Vagina (tissue), 2 donors: ENCODE measurements at places on chromosomes 1 and 21.

GRCh38 chr1:169070547-169070946, 35.9 kb upstream of the ATP1B1 start:
- DNase-seq = no peak

GRCh38 chr21:46509741-46510502, 51.2 kb downstream of the DIP2A start:
- no peak for DNase-seq

DNA sequence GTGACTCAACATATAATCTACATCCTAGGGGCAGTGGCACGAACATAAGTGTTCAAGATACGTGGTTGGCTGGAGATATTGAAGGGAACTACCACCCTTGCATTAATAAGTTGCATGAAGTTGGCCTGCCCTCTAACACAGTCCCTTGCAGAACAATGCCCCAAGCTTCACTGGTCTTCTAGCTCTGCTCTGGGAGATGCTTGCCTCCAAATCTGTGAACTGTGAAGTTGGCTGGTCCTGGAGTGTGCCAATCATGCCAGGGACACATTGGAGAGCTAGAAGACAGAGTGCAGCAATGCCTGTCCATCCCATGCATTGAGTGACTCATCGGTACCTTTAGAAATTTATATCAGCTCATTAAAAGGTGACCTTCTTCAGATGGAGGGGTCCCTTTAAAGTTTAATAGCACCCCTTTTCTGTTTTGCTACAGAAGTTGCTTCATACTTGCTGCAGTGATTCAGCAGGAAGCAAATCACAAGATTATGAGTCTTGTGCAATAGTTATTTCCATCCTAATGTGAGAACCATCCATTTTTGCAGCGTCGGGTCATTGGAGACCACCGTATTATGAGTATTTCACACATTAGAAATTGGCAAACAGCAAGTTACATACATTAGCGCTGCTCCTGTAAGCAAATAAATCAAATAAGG, 55.2 kb upstream of the KAZN start:
- DNase-seq = no peak

GRCh38 chr1:156516821-156517220, 16.2 kb upstream of the MEF2D start:
- no peak for DNase-seq

DNA sequence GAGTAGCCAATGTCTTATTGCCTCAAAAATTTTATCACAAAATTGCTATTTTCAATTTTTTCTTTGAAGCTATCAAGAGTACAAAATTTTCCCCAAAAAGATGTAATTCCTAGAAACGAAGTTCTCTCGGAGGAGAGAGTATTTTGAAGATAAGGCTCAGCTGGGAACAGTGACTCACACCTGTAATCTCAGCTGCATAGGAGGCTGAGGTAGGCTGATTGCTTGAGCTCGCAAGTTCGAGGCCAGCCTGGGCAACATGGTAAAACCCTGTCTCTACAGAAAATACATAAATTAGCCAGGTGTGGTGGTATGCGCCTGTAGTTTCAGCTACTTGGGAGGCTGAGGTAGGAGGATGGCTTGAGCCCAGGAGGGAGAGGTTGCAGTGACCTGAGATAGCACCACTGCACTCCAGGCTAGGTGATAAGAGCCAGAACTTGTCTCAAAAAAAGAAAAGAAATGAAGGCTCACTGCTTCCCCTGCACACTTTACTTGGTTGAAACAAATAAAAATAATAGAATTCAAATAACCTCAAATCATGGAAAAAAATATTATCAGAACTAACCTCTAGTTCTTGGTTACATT, 22.2 kb downstream of the TUT4 start:
- no peak for DNase-seq

DNA sequence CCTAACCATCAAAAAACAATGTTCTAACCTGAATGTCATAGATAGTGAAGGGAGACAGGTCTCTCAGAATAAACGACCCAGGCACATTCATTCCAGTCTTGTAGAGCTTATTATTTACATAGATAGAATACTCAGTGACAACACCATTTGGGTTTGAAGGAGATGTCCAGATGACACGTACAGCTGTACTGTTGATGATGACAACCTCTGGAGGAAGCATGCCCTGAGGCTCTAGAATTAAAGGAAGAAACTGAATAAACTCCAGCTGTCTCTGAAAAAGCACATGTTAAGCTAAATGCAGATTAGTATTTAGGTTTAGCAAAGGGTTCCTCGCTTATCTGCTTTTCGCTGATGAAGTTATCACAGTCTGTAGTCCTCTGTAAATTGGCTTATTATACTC, 277.2 kb downstream of the KCTD3 start:
- no peak for DNase-seq

- DNase-seq = no peak
These were observed 4.3 kb downstream of the CR1L start for GRCh38 chr1:207649210-207649753.

DNA sequence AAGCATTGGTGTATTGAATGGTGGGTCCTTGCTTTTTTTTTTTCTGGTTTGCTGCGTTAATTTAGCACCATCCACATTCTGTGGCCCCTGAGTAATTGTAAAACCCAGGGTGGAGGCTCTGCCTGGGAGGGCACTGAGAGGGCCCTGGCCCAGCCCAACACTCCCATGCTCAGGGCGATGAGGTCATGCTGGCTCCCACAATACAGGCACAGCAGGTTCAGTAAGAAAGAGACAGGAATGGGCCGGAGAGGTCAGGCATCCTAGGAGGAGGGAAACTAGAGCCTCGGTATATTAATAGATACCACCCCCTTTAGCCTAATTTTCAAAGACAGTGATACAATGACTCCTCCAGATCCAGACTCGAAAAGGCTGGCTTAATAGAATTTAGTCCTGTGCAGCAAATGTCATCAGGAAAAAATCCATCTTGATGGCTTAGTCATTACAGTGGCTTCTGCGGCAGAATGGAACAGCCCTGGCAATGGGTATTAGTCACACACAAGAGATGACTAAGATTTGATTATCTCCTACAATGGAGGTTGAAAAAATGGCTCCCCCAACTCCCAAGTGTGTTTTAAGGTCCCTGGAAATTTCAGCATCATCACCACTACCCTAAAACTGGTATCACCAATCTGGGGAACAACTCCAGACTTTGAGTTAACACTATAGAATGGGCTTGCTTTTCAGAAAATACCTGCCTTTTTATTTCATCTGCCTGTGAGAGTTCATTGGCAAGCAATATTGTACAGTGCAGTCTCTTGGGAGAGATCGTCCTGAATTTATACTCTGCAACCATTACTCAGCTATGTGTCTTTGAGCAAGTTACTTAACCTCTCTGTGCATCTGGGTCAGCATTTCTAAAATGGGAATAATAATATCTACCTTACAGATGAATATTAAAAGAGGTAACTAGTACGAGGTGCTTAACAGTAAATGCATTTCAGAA, 43.9 kb upstream of the LYST start:
- DNase-seq = no peak

GRCh38 chr21:35294231-35294898, 245.3 kb upstream of the RUNX1 start:
- DNase-seq = no peak

- DNase-seq = no peak
These were observed 4.5 kb upstream of the GALE start for GRCh38 chr1:23805025-23805424.

- no peak for DNase-seq
These were observed 3.0 kb downstream of the MORC3 start for GRCh38 chr21:36323032-36323431.

- DNase-seq = no peak
These were observed 23.1 kb upstream of the PTAFR start for GRCh38 chr1:28199328-28200233.

- no peak for DNase-seq
These were observed 19.2 kb downstream of the CRCT1 start for GRCh38 chr1:152533327-152533938.

DNA sequence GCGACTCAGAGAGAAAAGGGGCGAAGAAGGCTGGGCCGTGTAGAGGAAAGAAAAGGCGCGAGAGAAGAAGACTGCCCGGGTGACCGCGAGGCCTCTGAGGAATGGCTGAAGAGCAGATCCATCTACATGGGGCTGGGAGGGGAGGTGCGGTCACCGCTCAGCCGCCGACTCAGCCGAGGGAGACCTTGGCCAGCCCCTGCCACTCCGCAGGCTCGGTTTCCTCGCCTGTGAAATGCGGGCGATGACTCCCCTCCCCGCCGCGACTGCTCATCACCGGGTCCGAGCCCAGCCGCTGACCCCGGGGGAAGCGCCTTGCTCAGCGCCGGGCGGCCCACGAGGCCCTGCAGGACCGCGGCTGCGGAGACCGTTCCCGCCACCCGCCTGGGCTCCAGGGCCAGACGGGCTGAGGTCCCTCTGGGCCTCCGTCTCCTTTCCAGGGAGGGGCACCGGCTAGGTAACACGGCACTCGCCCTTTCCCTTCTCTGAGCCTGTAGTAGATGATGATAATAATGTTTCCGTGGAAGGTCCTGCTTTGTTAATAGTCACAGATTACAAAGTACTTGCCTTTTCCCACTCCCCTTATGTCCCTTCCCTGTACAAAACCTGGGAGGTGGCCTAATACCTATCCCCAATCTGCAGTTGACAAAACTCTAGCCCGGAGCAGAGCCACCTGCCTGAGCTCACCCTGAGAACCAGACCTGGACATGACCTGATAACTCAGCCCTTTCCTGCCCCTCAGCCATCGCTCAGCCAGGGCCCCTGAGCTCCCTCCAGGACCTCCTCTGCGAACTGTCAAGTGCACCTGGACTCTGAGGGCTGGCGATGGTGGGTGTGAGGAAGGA, 1.6 kb upstream of the BSND start:
- DNase-seq = no peak

DNA sequence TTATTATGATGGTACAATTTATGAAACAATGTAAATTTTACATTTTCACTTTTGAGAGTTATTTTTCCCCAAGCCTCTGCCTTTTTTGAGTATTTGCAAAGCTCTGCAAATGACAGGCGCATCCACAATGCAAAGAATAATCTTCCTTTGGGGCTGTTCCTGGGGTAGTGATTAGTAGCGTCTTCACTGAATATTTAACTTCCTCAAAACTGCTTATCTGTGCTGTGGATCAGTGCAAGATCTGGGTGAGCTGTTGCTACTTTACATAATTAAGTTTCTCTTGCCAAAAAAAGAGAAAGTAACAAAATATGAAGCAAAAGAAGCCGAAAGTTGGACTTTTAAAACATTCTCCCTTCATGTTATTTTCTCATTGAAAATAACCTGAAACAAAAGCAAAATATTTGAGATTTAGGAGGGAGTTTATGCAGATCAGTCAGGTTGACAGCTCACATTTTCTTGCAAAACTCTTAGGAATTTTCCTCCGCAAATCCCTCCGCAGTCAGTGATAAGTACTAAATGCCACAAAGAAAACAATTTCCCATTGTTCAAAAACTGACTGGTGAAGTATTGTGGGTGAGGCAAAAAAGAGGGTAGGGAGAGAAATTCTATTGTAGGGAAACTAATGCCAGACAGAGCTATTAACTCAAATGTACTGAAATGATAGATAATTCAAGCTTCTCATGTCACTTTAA, 276.4 kb upstream of the B3GALT2 start:
- DNase-seq = no peak

GRCh38 chr21:25637851-25638659, 1.0 kb upstream of the JAM2 start:
- DNase-seq = no peak

- DNase-seq = no peak
These were observed 13.7 kb upstream of the PLPPR5 start for GRCh38 chr1:99018313-99018712.

DNA sequence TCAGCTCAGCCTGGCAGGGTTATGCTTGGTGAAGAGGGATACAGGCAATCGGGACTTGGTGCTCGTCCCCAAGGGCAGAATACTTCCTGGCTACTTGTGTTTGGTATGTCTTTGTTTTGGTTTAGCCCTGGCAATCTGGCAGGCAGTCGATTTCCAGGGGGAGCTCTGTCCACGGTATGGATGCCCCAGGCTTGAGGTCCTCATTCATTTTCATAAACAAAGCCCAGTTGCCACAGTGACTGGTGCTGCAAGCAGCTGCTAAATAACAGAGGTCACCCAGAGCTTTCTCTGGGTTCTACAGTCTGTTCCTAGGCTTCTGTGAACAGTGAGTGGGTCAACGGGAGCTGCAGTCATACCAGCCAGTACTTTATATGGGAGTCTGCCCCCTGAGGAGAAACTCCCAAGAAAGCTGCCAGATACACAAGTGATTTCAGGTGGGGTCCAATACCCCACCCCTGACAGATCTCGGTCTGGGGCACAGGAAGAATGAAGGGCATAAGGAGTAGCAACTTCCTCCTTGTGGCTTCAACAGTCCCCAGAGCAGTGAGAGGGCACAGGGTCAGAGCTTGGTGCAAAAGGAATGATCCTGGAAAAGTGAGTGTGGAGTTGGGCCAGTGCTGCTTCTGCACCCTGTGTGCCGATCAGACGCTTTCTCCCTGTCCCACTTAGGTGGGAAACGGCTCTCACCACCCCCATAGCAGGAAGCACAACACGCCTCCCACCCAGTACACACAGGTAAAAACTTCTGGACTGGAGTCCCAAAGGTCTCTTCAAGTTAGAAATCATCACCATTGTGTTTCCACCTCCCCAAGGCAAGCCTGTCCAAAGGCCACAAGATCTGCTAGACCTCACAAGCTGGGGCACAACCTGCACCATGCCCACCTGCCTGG, 55.5 kb downstream of the TGFBR3 start:
- DNase-seq = no peak

- no peak for DNase-seq
These were observed 11.3 kb downstream of the SYNJ1 start for GRCh38 chr21:32716486-32716885.

DNA sequence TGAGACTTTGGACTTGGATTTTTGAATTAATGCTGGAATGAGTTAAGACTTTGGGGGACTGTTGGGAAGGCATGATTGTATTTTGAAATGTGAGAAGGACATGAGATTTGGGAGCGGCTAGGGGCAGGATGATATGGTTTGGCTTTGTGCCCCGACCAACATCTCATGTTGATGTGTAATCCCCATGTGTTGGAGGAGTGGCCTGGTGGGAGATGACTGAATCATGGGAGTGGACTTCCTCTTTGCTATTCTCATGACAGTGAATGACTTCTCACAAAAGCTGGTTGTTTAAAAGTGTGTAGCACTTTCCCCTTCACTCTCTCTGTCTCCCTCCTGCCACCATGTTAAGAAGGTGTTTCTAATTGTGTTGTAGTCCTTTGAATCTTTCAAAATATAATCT, 9.3 kb upstream of the PHGDH start:
- DNase-seq = no peak

GRCh38 chr1:216430744-216431143, 7.5 kb upstream of the USH2A start:
- DNase-seq = no peak

GRCh38 chr21:40466893-40467483, 380.0 kb downstream of the DSCAM start:
- no peak for DNase-seq

GRCh38 chr1:209397371-209397770, 186.1 kb upstream of the CAMK1G start:
- no peak for DNase-seq

- DNase-seq = no peak
These were observed 63.1 kb upstream of the MUTYH start for GRCh38 chr1:45403298-45403697.
